Activated B cell treated with CpG ODN at 0.5 μM for 24 hours (primary cell): ENCODE measurements at places on chromosomes 5 and 9. TPM values are rescaled to one million over a fixed set of nuclear protein-coding genes. Genes with fewer than 3 reads are reported as not detected.

DNA sequence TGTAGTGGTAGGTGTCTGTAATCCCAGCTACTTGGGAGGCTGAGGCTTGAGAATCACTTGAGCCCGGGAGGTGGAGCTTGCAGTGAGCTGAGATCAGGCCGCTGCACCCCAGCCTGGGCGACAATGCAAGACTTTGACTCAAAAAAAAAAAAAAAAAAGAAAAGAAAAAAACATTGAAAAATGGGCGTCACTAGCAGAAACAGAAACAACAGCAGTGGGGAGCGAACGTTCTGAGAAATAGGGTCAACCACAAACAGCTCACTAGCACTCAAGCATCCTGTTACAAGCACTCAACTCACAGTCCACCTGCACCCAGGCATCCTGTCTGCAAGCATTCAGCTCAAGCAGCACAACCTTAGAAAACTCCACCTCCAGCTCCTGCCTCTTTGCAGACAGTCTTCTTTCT, 17.2 kb downstream of the TRIM14 start:
- DNase-seq, result peak; percentile 32

GRCh38 chr5:128154943-128155342, 71.4 kb downstream of the SLC12A2 start:
- DNase-seq, result no peak

GRCh38 chr5:136656811-136657210, 291.5 kb upstream of the TRPC7 start:
- DNase-seq, result no peak

GRCh38 chr5:7764452-7764851, 86.5 kb downstream of the CFAP90 start:
- no peak for DNase-seq

- no peak for DNase-seq
Observed at GRCh38 chr5:136120529-136120928, 12.1 kb upstream of the SMAD5 start.

DNA sequence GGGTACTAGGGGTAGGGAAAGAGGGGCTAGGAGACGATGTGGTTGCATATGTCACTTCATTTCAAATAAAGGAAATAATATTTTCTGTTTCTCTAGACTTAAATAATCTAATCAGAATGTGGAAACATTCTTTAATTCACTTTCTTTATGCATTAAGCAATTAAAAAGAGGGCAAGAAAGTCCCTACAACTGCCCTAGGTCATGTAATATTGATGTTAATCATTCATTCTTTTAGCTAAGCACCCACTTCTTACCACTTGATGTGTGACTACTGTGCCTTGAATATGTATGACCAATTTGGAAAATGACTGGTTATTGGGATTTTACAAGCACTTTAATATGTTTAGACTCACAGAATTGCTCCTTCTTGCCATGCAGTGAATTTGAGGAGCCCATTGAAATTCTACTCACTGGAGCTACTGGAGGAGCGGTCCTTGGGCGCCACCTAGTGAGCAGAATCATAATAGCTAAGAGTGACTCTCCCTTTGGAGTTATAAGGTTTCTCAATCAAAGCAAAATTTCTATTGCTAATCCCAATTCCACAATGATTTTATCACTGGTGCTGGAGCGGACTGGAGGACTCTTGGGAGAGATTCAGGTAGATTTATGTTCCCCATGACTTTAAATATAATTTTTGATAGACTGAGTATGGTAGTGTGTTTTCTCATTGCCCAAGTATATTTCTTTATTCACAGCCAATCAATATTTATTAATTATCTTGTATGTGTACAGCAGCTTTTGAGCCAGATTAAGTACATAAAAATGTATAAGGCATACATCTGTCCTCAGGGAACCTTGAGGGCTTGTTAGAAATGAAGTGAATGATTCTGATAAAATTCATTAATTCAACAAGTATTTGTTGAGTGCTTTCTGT, 225.1 kb downstream of the ADGRV1 start:
- peak; percentile 25 for DNase-seq

Gene FGF1
- not detected in 2 replicates for total RNA-seq

Gene TMEFF1
- 0.29 TPM in 1 of 2 replicates, not detected in the other for total RNA-seq
